ENCODE measurements at places on chromosomes 2 and 18.
A peak's percentile ranks its signal among the peaks of the same experiment; 100 is the strongest.

DNA sequence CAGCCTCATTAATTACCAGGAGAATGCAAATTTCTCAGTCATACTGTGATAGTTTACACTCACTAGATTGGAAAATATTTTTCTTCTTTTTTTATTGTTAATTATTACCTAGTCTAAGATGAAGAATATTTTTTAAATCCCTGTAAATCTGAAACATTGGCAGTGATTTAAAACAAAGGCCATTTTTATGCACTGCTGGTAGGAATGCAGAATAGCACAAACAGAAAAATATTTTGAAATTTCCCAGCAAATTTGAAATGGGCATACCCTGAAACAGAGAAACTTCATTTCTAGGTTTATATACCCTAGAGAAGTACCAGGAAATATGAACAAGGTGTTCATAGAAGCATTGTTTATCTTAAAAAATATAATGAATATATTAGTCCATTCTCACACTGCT, 31.0 kb downstream of the DYNAP start:
- no peak for DNase-seq
- H3K4me1 ChIP-seq, result no peaks in the 10 kb centered on the region
- H3K4me3 ChIP-seq, result no peak overlapping the region
- H3K27me3 ChIP-seq, result no peaks in the 10 kb centered on the region
- H3K36me3 ChIP-seq, result no peaks in the 10 kb centered on the region

DNA sequence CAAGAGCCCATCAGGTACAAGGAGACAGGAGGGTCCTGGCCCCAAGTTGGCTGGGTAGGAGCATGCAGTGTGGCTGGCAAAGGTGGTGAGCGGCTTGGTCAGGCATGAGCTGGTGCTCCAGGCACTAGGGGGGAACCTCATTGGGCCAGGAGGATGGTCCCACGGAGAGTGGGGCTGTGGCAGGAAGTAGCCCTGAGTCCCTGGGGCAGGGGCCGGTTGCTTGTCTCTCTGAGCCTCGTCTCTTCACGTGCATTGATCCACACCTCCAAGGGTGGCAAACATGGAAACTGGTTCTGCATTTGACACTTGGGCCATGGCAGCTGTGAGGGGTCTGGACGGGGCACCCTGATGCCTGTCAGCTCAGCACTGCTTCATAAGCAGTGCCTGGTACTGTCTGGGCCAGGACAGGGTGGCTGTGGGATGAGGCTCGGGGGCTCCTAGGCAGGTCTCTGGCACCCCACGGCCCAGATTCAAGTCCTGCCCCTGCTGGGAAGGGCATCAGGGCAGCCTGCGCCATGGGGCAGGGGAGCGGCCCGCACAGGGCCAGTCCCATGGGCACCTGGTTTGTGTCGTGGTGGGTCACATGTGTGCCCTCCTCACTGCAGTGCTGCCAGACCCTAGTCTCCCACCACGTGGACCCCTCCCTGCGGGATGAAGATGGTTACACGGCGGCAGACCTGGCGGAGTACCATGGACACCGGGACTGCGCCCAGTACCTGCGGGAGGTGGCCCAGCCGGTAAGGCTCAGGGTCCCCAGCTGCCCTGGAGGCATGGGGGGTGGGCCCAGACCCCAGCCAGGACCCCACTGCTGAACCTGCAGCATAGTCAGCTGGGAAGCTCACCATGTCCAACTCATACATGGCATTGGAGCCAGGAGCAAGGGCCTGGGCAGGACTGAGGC, 16.4 kb downstream of the ESPNL start:
- no peaks in the 10 kb centered on the region for H3K4me1 ChIP-seq
- H3K27ac ChIP-seq, result no peak overlapping the region
- no peak overlapping the region for H3K4me3 ChIP-seq
- H3K27me3 ChIP-seq, result no peaks in the 10 kb centered on the region

GRCh38 chr18:57797209-57797651, 5.9 kb downstream of the ATP8B1 start:
- H3K27me3 ChIP-seq, result peaks cover 48% of the 10 kb centered on the region
- no peak overlapping the region for H3K27ac ChIP-seq
- no peak overlapping the region for H3K4me3 ChIP-seq
- H3K36me3 ChIP-seq, result no peaks in the 10 kb centered on the region
- peak; percentile 17 for DNase-seq

GRCh38 chr2:11250400-11251196, 93.8 kb downstream of the ROCK2 start:
- peaks cover 1% of the 10 kb centered on the region for H3K36me3 ChIP-seq
- no peak overlapping the region for H3K27ac ChIP-seq
- peaks cover 8% of the 10 kb centered on the region for H3K4me1 ChIP-seq
- H3K27me3 ChIP-seq, result no peaks in the 10 kb centered on the region

GRCh38 chr2:188450732-188451483, 159.2 kb downstream of the GULP1 start:
- H3K36me3 ChIP-seq, result no peaks in the 10 kb centered on the region
- no peak for DNase-seq
- H3K4me3 ChIP-seq, result no peak overlapping the region
- no peaks in the 10 kb centered on the region for H3K4me1 ChIP-seq

GRCh38 chr2:234491897-234492296, 5.0 kb downstream of the ARL4C start:
- H3K36me3 ChIP-seq, result peaks cover 51% of the 10 kb centered on the region
- peak overlapping the region; percentile 91 for H3K27ac ChIP-seq
- peak; percentile 46 for DNase-seq
- peak overlapping the region; percentile 90 for H3K4me3 ChIP-seq

DNA sequence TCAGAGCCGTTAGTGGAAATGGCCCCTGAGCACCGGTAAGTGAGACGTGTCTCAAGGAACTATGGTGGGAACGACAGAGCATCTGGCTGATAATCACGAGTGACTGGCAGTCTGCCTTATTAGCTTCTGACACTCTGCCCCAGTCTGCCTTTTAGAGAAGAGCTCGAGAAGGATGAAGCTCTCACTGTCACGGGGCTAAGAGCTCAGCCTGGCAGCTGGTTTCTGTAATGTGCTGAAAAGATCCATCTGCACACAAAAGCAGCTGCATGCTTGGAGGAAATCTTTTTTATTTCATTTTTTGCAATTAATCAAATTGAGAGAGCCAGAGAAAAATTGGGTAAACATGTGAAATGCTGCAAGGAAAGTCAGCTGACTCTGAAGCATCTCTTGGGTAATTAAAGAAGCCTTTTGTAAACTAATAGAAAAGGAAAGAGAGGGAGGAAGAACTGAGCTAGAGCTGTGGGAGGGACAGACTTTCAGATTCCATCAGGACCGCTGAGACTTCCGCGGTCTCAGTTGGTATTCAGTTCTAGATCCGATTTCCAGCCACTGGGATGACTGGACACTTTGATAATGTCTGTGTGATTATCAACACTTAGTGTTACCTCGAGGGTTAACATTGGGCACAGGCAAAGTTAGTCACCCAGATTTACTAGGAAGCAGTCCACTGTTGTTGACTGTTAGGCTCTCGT, 24.4 kb downstream of the MBP start:
- peak overlapping the region; percentile 68 for H3K27ac ChIP-seq
- H3K27me3 ChIP-seq, result no peaks in the 10 kb centered on the region
- peak overlapping the region; percentile 29 for H3K4me3 ChIP-seq
- peak; percentile 57 for DNase-seq

- peaks cover 12% of the 10 kb centered on the region for H3K4me1 ChIP-seq
- H3K27ac ChIP-seq, result no peak overlapping the region
- no peak for DNase-seq
Measured at GRCh38 chr18:11591957-11592356, 17.4 kb upstream of the SLC35G4 start.

GRCh38 chr2:160358046-160358445, 135.6 kb downstream of the RBMS1 start:
- H3K27me3 ChIP-seq, result no peaks in the 10 kb centered on the region
- no peak for DNase-seq
- peaks cover 64% of the 10 kb centered on the region for H3K4me1 ChIP-seq

- no peak overlapping the region for H3K27ac ChIP-seq
- H3K27me3 ChIP-seq, result peaks cover 10% of the 10 kb centered on the region
- no peak overlapping the region for H3K4me3 ChIP-seq
- no peak for DNase-seq
Measured at GRCh38 chr2:10873171-10873570, 38.6 kb upstream of the KCNF1 start.

DNA sequence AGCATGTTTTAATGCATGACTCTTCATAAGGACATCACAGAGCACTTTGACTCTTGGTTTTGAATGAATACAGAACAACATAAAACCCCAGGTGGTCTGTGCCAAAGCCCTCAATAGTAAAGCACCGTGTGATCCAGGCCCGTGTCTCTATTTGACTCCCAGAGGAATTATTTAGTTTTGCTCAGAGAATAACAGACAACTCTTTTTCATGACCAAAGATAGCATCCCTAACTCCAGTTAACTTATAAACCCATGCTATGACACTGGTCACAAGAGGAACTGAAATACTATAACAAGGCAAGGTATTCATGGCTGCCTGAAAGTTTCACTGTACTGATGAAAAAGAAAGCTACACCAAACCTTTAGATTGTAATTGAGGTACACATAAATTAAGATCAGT, 128.4 kb downstream of the IKZF2 start:
- H3K4me1 ChIP-seq, result peaks cover 30% of the 10 kb centered on the region
- peaks cover 12% of the 10 kb centered on the region for H3K36me3 ChIP-seq
- no peak overlapping the region for H3K4me3 ChIP-seq
- DNase-seq, result no peak

GRCh38 chr2:129717560-129718130, 261.8 kb upstream of the RAB6C start:
- DNase-seq, result no peak
- H3K27ac ChIP-seq, result no peak overlapping the region
- no peak overlapping the region for H3K4me3 ChIP-seq
- no peaks in the 10 kb centered on the region for H3K27me3 ChIP-seq
- no peaks in the 10 kb centered on the region for H3K36me3 ChIP-seq
- H3K4me1 ChIP-seq, result no peaks in the 10 kb centered on the region

- H3K36me3 ChIP-seq, result no peaks in the 10 kb centered on the region
- peaks cover 43% of the 10 kb centered on the region for H3K4me1 ChIP-seq
- DNase-seq, result peak; percentile 99
- H3K4me3 ChIP-seq, result peak overlapping the region; percentile 73
Measured at GRCh38 chr2:237673130-237674001, 46.0 kb downstream of the LRRFIP1 start.
